ENCODE measurements at places on chromosomes 13 and 19.

DNA sequence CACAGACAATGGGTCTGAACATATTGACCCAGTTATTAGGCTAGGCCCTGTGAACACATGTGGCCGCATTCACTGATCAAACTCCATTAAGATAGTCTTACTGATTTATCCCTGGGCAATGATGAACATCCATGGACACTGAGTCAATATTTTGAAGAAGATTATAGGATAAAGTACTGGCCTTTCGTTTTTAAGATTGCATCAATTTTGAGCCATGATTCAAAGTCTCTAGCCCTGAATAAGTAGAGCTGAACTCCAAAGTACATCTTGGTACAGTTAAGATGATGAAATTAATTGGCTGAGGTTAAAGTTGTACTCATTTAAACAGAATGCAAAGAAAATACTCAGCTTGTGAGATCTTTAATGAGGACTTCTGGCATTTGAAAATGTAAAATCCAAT lies 1581.9 kb downstream of the EFNB2 start:
- no peak for DNase-seq

DNA sequence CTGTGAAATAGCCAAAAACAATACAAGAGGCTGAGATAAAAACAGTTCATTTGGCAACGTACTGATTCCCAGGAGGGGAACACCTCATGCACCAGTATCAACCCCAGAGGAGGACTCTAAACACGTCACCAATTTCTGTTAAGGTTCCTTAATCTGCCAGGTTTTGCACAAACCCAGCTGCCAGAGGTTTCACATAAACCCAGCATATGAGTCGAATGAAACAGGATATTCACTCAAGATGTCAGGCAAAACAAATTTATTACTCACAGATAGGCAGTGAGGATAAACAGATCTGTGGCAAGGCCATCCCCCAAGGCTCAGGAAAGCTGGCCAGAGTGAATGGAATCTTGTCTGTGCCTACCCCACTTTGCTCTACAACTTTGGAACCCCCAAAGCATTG lies 210.9 kb downstream of the GPC5 start:
- no peak for DNase-seq

DNA sequence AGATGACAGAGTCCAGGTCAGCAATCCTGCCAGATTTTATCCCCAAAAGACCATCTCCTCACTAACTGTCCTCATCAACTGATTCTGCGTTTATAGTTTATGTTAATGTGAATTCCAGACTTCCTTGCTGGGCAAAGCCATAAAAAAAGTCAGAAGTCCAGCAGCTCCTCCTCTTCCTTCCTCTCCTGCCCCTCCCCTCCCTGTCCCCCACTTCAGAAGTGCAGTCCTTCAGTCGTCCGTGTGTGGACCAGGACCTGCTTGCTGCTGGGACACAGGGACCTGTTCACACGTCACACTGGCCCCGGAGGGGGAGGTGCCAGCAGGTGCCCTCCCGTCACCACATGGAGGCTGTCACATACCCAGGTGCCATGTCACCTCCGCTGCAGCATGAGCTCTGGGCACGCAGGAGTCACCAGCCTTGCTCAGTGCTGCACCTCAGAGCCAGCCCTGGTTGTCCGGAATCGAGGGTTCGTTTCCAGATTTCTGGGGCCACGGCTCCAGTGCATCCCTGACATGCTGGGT lies 4.0 kb upstream of the MCF2L start:
- DNase-seq = no peak

- DNase-seq = no peak
Observed at GRCh38 chr19:5078182-5078581, 109.3 kb downstream of the KDM4B start.

- no peak for DNase-seq
Observed at GRCh38 chr13:101305981-101306411, 110.3 kb downstream of the NALCN start.

DNA sequence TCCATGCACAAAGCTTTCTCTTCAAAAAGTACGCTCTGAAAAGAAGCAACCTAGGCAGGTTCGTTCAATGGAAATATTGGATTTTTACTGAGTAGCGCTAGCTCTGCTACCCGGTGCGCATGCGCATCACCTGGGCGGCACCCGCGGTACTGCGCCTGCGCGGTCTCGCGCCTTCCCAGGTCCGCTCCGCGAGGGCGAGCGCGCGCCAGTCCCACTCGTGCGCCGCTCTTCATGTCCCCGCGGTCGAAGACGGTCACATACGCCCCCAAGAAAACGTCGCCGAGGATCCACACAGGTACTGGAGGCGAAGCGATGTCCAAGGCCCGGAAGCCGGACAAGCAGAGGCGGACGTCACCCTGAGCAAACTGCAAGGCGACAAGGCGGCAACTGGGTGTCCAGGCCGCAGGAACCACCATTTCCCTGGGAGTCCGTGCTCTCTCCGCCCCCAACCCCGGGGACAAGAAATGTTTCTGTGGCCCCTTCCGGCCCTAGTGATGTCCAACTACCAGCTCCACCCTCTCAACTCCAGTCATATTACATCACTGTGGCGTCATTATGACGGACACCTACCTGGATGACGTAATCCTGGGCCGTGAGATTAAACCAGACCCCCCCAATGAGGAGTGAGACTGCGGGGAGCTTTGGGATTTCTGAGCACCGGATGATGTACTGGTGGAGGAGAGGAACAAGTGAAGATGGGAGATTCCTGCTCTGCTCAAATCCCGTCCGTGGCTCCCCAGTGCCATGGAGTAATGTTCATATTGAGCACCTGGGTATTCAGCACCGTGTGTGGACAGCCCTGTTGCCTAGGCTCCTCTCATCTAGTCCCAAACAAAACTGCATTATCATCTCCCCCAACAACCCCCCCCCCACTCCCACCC lies 4.8 kb upstream of the KCNC3 start:
- DNase-seq = peak; percentile 99

DNA sequence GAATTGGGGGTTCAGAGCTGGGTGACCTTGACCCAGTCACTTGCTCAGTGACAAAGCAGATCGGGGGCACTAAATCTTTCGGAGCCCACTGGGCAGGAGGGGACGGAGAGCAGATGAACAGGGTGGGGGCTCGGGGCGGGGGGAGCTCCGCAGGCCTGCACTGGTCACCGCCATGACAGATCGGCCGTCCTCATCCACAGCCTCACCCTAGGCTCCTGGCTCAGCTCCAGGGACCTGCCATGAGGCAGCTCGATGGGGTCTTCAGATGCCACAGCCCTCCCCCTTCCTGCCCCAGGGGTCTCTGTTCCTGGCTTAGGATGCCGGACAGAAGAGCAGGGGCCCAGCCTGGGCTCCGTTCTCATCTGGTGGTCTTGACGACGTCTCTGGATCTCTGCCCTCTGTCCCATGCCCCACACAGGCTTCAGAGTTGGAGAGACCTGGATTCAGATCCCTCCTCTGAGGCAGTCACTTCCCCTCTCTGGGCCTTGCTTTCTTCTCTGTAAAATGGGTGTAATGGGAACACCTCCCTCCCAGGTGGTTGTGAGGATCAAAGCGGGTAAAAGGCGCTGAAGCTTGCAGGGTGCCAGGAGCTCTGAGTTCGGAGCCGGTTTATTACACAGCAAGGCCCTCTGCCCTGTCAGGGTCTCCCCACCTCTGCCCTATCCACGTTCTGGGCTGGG lies 3.0 kb downstream of the KDM4B start:
- DNase-seq = no peak

DNA sequence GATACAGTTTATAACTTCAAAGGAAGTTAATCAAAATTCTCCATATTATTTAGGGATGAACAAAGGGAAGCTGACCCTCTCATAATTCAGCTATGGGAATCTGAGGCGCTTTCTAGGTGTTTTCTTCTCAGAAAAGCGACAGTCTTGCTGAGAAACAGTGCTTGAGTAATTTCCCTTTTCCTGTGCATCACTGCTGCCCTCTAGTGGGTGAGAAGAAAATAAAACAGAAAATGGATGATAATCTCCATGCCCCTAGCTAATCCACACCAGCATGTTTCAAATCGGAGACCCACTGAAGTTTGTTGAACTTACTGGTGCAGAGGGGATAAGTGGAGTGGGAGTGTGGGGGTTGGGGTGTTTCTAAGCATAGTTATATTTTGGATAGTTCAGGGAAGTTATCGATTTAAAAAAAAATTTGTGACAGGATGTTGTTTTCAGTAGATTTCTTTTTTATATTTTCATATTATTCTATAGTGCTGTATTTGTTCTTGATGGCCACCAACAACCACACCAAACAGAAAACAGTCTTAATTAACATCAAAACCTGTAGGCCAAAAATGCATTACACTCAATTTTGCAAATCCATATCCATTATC lies 21.4 kb downstream of the LCP1 start:
- peak; percentile 50 for DNase-seq

DNA sequence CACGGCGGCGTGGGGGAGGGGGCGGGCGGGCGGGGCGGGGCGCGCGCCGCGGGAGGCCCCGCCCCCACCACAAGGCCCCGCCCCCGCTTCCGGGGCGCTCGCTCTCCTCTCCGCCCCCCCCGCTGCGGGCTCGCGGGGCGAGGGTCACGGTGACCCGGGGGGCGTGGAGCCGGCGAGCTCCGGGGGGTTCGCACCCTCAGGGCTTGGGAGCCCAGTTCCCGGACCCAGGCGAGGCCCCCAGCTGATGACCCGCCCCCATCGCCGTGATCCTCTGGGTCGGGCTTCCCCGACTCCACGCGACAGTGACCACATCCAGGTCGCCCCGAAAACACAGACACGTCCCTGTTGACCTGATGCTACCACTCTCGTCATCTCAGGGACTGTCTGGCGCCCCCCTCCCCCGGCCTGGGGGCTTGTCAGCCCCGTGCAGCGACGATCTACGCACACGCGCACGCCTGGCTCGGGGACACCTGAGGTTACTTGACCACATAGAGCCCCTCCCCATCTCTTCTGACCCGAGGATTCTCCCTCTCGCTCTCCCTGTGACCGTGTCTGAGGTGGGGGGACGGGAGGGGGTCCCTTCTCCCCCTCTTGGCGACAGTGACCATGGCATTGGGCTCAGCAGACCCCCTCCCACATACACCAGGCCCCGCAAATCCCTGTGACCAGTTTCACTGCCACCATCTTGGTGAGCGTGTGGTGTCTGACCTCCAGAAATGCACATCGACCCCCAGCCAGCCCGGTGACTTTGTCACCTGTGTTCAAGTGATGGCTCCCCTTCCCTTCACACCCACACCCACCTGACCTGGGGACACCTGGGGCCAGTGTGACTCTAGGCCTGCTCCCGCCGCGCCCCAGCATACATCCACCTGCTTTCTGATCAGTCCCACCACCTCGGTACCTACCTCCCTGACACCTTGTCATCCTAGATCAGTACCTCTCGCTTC lies 670 bp downstream of the MAP2K7 start:
- peak; percentile 45 for DNase-seq

- DNase-seq = peak; percentile 38
Observed at GRCh38 chr13:101417043-101417406, 717 bp upstream of the NALCN start.

- no peak for DNase-seq
Observed at GRCh38 chr13:83601539-83601938, 280.7 kb downstream of the SLITRK1 start.

DNA sequence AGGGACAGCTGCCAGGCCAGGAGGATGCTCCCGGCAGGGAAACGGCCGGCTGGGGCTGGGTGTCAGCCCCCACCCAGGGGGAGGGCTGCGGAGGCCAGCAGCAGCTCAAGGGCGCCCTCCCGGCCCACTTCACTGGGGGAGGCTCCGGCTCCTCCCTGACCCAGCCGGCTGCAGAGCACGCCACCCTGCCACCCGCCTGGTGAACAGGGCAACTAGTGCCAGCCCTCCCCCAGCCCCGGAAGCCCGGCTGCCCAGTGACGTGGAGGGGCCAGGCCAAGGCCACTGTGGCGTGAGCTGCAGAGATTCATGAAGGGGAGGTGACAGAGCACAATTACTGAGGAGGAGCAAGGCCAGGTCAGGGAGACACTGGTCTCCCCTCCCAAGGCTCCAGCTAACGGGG lies 14.7 kb downstream of the REXO1 start:
- DNase-seq = no peak

DNA sequence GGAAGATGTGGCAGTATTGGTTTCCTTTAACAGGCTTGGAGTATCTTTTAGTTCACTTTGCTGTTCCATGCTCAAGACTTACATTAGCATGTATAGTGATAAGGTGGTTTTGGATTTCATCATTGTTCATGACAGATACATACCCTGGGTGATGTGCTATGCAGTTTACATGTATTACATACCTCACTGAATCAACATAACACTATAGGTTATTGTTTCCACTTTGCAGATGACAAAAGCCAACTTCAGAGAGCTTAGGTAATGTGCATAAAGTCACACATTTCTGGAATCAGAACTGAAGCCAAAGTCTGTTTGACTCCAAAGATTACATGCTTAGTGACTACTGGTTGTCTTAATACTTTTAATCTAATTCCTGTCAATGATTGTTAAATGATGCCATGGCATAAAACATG lies 7.1 kb downstream of the COMMD6 start:
- no peak for DNase-seq

GRCh38 chr19:46803555-46803954 lies 15.2 kb upstream of the SLC1A5 start:
- DNase-seq = no peak

GRCh38 chr19:56778351-56778750 lies 62.2 kb downstream of the PEG3 start:
- no peak for DNase-seq

- DNase-seq = no peak
Observed at GRCh38 chr19:10637894-10638293, 12.5 kb downstream of the SLC44A2 start.
